ENCODE measurements at places on chromosomes 4 and X.

- no peak for DNase-seq
Measured at GRCh38 chr4:77104791-77105540, 29.2 kb upstream of the CCNI start.

DNA sequence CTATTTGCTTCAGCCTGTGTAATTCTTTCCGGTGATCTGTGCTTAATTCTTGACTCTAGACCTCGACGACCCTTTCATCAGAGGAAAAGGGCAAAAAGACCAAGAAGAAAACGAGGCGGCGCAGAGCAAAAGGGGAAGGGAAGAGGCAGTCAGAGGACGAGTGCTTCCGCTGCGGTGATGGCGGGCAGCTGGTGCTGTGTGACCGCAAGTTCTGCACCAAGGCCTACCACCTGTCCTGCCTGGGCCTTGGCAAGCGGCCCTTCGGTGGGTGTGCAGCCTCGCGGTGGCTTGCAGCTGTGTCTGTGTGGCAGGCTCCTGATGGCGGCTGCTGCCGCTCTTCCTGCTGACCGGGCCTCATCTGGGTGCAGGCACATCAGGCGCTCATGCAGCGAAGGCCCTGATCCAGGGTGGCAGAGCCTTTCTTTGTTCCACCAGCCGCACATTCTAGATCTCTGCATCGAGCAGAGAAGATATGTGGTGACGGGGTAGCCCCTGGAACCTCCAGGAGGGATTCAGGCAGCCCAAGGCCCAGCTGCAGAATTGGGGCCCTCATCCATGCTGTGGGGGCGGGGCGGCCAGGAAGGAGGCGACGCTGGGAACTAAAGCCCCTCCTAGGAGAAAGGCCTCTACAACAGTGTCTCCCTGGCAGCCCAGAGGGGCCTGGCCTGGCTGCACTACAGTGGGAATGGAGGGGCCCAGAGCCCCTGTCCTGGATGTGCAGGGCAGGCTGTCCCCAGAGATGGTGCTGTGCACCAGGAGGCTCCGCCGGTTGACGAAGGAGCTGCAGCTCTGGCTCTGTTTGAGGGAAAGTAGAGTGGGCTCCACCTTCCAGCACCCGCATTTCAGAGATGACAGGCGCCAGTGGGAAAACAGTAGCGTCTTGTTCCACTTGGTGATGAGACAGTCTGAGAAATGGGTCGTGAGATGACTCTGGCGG lies 32.1 kb downstream of the NELFA start:
- DNase-seq = no peak

GRCh38 chrX:101550362-101550750 lies at the start of gene ARMCX1:
TSS of gene ARMCX1 (plus strand) at chrX:101550547. CDS start at chrX:101552931, 2,384 bp downstream.
- DNase-seq = peak; percentile 62

DNA sequence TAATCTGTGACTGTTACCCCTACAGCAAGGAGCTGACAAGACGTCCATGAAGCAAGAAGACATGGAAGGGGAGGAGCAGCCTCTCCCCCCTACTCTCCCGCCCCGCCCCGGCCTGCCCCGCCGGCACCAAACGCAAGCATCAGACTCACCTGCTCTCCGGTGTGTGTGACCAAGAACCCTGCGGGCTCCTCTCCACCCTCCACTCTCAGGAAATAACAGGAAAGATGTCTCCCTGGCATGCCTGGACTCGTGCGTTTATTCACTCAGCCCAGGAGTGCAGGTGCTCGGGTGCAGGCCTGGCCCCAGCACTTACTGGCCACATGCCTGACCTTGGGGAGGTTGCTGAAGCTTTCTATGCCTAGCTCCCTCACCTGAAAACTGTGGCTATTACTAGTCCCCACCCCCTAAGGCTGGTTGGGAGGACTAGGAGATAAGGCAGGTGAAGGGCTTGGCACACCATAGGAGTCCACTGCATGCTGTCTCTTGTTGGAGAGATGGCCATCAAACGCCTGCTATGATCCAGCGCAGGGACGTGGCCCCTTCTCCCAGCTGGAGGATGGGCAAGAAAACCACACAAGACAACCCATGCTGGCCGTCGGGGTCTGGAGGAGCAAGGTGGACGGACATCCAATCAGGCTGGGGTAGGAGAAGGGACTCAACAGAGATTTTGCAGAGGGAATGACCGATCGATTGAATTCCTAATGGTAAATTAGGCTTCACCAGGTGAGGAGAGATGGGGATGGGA lies 34.9 kb upstream of the CLDN24 start:
- DNase-seq = no peak

GRCh38 chr4:82493721-82494425 lies 63.5 kb downstream of the ENOPH1 start:
- DNase-seq = no peak

DNA sequence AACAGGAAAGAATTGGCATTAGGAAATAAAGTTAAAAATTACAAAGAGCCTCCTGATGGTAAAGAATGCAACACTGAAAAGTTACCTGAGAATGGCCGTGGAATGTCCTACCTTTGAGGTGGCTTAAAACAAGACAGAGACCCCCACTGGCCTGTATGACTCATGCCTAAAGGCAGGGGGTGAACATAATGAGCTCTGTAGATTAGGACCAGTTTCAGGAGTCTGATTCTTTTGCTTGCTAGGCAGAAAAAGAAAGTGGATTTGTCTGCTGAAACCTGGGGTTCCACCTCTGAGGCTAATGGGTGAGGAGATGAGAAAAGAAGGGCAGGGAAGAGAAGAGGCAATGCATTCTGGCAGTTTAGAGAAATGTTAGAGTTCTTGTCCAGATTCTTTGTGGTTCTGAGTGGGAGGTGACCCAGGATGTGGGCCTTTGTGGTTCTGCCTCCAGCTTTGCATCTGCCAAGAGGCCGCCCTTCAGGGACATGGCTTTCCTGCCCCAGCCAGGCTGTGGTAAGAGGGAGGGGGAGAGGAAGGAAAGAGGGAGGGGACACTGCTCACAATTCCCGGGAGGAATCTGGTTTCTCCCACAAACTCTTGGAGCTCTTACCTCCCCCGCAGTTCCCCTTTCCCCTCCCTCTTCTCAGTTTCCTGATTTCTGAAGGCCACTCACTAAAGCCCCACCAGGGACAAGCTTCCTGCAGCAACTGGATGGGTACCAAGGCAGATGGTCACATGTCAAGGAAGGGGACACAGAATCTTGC lies 109.6 kb downstream of the EFNB1 start:
- no peak for DNase-seq

GRCh38 chr4:13605330-13605729 lies 22.2 kb downstream of the BOD1L1 start:
- no peak for DNase-seq

GRCh38 chr4:124504431-124504830 lies 208.1 kb downstream of the ANKRD50 start:
- DNase-seq = no peak

GRCh38 chrX:69389101-69389501 lies 115.0 kb upstream of the NALF2 start:
- DNase-seq = no peak

DNA sequence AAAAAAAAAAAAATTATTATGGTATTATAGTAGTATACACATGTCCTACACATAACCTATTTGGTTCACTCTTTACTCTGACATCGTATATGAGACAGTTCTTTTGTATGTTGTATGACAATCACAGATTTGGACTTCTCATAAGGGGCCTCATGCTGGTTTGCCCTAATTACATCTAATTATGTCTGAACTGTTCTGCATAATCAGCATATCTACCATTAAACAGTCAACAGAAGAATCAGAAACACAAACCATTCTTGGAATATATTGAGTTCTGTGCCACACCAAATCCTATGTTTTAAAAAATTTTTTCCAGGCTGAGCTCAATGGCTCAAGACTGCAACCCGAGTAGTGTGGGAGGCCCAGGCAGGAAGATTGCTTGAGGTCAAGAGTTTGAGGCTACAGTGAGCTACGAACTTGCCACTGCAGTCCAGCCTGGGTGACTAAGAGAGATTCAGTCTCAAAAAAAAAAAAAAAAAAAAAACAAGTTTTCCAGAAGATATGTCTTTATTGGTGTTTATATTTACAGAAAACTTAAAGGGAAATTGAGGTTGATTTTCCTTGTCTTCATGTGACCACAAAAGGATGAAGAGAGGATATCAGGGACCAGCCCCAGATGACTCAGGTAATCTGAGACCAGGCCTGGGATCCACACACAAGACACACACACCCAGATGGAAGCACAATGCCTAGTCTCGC lies 22.2 kb downstream of the TRIM61 start:
- no peak for DNase-seq

DNA sequence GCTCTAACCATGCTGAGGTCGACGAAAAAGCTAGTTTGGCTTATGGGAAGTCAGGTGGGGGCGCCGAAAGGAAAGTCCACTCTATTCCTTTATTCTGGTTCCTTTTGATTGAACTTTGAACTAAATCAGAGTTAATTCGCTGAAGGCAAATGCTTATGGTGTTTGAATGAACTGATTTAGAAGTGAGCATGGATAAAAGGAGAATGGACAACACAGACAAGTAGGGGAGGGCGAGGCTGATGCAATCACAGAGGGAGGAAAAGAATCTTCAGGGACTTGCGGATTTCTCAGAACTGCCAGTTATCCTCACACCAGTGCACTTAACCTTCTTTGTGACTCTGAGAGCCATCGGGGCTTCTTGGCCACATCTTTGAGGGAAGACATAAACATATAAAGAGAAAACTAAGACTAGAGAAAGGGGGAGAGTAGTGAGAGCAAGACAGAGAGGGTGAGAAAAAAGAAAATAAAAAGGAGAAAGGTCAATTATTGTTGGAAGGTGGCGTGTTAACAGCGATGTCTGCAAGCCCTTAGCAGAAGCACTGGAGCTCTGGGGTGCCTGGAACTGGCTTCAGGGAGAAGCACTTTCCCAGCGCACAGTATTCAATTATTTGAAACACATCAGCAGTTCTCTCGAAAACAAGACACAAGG lies 79.6 kb upstream of the PLAC1 start:
- DNase-seq = no peak

DNA sequence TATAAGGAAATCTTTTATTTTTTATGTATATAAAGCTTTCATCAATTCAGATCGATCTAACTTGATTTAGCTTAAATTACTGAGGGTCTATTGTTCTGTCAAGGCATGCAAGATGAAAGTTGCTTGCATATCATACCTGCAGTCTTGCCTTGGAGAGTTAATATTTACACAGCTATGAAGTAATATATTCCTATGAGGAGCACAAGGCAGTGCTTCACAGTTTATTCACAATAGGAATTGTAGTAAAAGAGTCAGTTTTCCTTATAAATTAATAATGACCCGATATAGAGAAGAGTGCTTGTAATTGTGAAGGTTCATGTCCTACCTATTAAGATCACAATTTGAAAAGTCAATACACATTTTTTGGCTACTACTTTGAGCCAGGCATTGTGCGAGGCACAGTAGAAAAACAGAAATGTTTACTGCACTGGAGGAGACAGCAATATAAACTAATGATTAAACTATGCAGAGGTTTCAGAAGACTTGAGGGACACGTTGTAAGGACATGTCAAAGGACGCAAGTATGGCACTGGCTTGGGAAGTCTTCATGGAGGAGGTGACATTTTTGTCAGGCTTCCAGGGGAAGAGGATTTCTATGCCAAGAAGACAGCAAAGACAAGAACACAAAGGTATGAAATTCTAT lies 38.8 kb downstream of the REELD1 start:
- no peak for DNase-seq

GRCh38 chr4:53574528-53574927 lies 16.8 kb downstream of the LNX1 start:
- no peak for DNase-seq

GRCh38 chr4:2583517-2583916 lies 47.1 kb downstream of the FAM193A start:
- no peak for DNase-seq

GRCh38 chrX:65846974-65847373 lies 179.5 kb downstream of the MSN start:
- no peak for DNase-seq

- no peak for DNase-seq
Measured at GRCh38 chr4:101251261-101251660, 96.1 kb downstream of the PPP3CA start.

GRCh38 chrX:42755815-42756214 lies 22.1 kb downstream of the PPP1R2C start:
- peak; percentile 13 for DNase-seq

DNA sequence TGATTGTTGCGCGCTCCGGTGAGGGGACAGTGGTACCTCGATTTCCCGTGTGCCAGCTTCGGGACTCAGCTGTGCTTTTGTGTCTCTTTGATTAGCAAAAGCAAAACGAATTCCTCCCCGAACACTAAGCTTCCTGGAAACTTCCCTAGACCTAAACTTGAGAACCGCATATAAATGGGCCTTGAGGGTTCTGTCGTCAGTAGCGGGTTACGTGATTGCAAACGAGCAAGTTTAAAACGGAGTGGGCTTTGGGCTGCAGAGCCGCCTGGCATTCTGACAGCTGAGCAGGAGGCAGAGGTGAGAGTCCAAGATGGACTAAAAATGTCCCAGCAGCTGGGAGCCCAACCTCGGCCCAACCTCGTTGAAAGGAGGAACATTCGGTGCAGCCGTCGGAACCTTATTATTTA lies 1.2 kb upstream of the TAPT1 start:
- no peak for DNase-seq

- peak; percentile 75 for DNase-seq
Measured at GRCh38 chr4:129144755-129145206, 48.8 kb downstream of the C4orf33 start.

- no peak for DNase-seq
Measured at GRCh38 chr4:80365928-80366327, 30.4 kb downstream of the CFAP299 start.

DNA sequence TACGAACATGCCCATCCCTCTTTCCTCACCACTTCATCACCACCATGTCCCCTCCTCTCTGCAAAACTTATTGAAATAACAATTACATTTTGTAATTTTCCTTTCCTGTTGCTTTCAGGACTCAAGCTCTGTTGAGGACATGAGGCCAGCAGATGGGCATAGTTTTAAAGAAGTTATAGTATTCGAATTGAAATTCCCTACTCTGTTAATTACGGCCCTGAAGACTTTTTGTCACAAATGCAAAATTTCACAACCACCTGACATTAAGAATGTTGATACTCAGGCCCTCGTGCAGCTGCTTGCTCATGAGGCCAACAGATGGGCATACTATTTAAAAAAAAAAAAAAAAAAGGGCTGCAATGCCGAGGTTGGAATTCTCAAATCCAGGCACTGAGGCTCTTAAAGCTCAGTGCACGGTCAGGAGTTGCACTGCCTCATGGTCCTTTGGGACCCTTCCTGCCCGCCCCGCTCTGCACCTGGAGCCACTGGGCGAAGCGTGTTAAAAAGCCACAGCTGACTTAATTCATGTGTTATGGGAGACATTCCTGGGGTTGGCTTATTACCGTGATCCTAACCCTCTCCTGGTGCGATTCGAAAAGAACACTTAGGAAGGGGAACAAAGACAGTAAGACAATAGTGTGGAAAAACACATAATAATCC lies 34.2 kb upstream of the FAT1 start:
- DNase-seq = no peak

- DNase-seq = no peak
Measured at GRCh38 chrX:46687619-46688018, 71.3 kb downstream of the SLC9A7 start.

- no peak for DNase-seq
Measured at GRCh38 chr4:12644261-12644660, 839.9 kb downstream of the RAB28 start.

- DNase-seq = no peak
Measured at GRCh38 chr4:137631605-137632004, 99.3 kb upstream of the PCDH18 start.

Data from pulmonary artery endothelial cell (primary cell).